NCI-H524 treated with DMSO at 0.1 percent for 48 hours (cell line): ENCODE measurements at places on chromosomes 2 and 18.

GRCh38 chr18:63131959-63132818 is 187.4 kb downstream of the BCL2 start:
- DNase-seq, result no peak

DNA sequence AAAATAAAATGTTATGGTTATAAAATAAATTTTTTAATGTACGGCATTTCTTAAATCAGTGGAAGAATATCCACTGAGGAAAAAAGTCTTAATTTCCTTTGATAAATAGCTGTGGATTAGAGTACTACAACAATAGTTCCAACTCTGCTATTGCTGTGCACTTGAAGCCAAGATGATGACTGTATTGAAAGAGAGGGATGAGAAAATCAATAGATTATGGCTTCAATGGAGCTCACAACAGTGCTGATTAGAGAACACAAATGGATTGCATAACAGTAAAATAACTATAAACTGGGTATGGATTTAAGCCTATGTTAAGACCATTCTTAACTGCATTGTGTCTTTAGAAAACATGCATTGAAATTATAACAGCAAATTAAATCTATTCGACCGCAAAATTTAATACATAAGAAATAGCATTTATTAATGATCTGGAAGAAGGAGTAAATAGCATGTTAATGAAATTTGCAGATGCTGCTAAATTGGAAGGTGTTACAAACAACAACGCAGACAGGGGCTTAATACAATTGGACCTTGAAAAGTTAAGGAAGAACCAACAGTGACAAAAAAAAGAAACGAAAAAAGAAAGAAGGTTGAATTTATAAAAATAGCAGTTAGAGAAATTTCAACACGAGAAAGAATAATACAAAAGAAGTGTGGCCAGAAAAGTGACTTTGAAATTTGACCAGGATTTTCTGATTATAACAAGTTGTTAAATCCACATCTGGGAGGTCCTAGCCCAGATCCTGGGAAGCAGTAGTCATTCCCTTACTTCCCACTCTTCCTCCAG is 8.6 kb upstream of the MAP3K20 start:
- no peak for DNase-seq

- no peak for DNase-seq
Observed at GRCh38 chr2:100928235-100928634, 73.9 kb upstream of the RPL31 start.

GRCh38 chr2:199452260-199452990 is 5.3 kb downstream of the SATB2 start:
- no peak for DNase-seq

- DNase-seq, result no peak
Observed at GRCh38 chr2:238633426-238634328, 206.9 kb downstream of the ASB1 start.

DNA sequence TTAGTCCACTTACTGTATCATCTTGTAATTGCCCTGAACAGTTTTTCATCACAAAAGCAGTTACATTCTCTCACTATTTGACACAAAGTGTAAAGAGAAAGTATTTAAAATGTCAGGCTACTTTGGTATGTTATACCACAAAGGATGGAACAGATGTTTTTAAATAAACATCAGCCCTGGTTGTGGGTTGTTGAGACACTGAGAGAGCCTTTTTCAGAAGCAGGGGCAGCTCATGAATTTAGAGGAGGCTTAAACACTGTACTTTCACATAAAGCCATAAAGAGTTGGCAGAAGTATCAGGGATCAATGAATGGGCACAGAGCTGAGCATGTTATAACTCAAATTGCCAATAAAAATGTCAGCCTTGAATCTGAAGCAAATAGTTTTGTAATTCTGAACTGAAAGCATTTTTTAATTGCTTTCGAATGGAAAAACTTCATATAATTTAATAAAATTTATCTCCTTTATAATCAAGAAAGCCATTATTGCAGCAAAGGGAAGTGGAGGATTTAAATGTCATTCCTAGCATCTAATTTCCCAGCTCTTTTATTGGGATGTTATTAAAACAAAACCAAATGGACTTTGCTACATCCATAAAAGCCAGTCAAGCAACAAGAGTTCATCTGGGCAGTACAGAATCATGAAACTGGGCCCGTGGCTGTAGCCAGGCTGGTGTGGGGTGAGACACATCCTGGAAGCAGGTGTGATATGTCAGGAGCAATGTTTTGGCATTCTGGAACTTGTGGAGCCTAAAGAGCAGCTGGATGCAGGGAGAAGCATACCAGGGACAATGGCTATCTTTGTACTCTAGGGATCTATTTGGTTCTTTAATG is 95.1 kb upstream of the NT5C1B start:
- no peak for DNase-seq

DNA sequence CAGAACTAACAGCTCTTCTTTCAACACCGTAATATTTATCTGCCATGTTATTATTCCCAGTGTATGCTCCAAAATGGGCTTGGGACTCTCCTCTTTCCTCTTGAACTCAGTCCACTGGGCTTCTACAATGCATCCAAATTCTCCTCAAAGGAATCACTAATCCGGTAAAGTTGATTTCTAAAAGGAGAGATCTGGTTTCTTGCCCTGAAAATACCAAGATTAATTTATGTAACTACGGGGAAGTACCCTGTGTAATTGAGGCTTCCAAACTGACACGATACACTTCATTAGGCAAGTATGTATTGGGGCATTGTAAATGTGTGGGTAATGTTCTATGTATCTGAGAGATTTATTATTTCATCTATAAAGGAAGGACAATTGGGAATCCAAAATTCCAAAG is 5.7 kb downstream of the NCKAP5 start:
- DNase-seq, result no peak

DNA sequence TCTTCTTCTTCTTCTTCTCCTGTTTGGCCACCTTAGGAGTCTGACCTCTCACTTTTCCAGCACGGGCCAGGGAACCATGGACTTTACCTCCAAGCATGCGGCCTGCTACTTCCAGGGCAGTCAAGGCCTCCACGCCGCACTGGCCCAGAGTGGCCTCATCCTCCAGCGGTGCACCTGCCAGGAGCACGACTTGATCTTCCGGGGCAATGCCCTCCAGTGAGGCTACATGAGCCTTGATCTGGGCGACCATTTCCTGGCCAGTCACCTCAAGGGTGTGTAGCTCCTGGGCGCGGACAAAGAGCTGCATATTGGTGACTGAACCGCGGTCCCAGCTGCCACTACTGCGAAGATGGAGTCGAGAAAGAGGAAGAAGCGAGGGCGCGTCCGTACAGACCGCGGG is 67.1 kb downstream of the DIPK1C start:
- no peak for DNase-seq

GRCh38 chr2:141630407-141630930 is 500.3 kb downstream of the LRP1B start:
- peak; percentile 71 for DNase-seq

DNA sequence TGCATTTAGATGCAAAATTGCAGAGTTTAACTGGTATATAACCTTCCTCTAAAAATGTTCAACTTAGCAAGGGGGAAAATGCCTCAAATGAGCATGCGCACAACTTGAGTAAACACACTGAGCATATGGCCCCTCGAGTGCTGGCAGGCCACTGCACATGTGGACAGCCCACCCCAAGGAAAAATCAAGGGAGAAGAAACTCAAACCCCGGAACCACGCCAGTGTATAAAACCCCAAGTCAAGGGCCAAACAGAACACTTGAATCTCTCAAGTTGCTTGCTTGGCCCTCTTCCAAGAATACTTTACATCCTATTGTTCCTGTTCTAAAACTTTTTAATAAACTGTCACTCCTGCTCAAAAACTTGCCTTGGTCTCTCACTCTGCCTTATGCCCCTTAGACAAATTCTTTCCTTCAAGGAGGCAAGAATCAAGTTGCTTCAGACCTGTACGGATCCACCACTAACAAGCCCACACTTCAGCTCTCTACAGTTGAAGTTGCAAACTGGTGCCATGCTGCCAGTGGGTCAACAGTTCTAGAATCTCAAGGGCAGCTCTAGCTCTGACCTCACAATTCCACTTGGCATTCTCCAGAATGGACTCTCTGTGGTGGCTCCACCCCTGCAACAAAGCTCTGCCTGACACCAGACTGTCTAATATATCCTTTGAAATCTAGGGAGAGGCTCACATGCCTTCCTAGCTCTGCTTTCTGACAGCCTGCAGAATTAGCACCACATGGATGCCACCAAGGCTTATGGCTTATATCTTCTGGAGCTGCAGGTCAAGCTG is 38.9 kb downstream of the HIBCH start:
- no peak for DNase-seq

- DNase-seq, result no peak
Observed at GRCh38 chr2:105494683-105495425, 96.0 kb upstream of the FHL2 start.

DNA sequence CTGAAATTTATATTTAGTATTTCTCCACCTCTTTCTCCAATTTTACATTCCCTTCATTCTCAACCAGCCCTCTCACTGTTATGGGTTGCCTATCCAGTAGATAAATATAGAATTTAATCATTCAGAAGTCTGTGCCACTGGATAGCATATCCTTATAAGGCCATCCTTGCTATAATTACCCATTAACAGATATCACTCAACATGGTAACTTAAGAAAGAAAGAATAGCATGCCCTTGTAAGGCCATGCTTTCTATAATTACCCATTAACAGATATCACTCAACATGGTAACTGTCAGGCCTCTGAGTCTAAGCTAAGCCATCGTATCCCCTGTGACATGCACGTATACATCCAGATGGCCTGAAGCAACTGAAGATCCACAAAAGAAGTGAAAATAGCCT is 1137.4 kb upstream of the FAM98A start:
- no peak for DNase-seq
